Fibroblast of gingiva (primary cell): ENCODE measurements at places on chromosomes 13 and 19.
A peak's percentile ranks its signal among the peaks of the same experiment; 100 is the strongest.

DNA sequence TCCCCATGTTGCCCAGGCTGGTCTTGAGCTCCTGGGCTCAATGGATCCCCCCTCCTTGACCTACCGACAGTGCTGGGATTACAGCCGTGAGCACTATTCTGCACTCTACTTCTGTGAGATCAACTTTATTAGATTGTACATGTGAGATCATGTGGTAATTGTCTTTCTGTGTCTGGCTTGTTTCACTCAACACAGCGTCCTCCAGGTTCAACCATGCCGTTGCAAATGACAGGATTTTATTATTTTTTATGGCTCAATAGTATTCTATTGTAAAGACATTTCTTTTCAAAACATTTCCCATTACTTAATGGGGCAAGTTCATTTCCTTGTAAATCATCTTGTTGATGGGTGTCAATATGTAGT, 1.5 kb upstream of the OBI1 start:
- DNase-seq: no peak

DNA sequence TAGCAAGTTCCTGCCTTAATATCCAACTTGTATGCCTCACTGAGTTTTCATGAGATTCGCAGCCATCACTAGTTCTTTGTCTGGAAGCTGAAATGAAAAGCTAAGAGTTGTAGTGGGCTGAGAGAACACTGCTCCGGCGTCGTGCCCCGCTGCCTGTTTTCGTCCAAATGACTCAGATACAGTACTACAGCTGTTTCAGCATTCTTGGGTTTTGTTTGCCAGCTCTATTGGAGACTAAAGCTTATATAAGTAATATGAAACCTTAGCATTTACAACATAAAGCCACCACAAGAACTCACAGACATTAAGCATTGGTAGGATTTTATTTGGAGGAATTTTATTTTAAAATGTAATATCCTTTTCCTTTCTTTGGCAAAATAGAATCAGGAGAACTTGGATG, 299.7 kb downstream of the DLEU7 start:
- peak; percentile 82 for DNase-seq

DNA sequence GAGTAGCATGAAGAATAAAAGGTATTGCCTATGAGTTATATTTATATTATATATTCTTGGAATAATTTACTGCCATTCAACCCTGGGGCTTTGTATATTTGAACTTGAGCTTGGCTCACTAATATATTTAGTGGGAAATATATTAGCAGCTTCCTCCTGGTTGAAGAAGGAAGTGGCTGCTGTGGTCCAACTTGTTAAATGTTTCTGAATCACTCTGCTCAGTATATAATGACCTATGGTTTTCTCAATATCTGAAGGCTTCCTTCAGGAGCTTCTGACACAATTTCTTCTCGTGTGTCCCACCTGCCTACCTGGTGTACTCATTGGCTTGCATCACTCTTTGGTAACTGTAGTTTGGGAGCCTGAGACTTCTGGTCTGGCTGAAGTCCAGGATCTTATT, 646.4 kb downstream of the TBC1D4 start:
- no peak for DNase-seq

- DNase-seq: no peak
These were observed 16.1 kb downstream of the ERFL start for GRCh38 chr19:41911889-41912731.

- DNase-seq: peak; percentile 92
These were observed 46.0 kb downstream of the SAE1 start for GRCh38 chr19:47176627-47177090.

DNA sequence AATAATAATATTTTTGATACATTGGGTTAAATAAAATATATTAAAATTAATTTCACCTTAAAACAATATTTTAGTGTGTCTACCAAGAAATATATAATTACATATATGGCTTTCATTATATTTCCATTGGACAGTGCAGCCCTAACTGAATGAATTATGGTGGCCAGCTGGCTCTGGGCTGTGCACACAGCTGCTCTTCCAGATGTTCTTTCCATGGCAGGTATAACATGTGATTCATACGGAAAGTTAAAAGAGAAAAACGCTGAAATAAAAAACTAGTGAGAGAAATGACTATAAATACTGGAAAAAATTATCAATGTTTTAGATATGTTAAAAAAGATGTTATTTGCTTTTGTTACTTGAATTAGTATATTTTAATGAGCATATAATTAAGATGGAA, 216.3 kb downstream of the RGCC start:
- DNase-seq: no peak

- no peak for DNase-seq
These were observed 115.8 kb downstream of the NBEA start for GRCh38 chr13:35057858-35058257.

DNA sequence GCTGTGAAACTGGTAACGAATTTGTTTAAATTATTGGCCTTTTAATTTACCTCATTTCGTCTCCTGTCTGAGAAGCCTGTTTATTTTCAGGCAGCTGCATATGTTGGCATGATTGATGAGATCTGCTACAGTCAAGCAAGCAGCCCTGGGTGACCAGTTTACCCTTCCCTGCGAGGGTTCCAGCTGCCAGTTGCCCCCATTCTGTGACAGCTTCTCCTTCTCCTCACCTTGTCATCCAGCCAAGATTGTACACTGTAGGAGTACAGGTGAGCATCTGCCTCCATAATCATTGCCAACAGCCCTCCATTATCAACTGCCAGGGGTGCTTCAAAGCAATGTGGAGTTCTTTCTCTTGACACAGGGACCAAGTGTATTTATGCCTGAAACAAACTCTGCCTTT, 1979.9 kb upstream of the PRR20A start:
- no peak for DNase-seq

- no peak for DNase-seq
These were observed 15.6 kb upstream of the HMGB1 start for GRCh38 chr13:30481241-30481760.

- no peak for DNase-seq
These were observed 47.9 kb upstream of the SIAH3 start for GRCh38 chr13:45899406-45899805.

DNA sequence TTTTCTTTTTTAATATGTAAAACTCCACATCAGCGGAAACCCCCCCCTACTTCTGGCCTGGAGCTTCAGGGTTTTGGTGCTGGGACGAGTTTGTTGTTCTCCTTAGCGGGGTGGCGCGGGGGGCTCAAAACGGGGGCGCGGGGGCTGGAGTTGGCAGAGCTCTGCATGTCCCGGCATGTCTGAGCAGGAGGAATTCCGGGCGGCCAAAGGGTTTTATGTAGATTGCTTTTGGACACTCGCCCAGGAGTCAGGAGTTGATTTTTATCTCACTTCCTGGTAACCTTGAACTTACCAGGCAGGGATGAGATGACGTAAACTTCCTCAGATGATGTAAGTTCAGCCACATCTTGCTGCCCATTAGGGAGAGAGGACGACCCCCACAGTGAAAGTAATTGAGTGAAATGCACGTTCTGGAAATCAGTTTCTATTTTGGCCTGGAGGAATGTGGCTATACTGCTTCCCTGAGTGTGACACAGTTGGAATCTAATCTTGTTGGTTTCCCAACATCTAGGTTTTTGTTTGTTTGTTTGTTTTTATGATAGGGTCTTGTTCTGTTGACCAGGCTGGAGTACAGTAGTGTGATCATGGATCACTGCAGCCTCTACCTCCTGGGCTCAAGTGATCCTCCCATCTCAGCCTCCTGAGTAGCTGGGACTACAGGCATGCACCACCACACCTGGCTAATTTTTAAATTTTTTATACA, 21.0 kb upstream of the GDF15 start:
- peak; percentile 89 for DNase-seq

DNA sequence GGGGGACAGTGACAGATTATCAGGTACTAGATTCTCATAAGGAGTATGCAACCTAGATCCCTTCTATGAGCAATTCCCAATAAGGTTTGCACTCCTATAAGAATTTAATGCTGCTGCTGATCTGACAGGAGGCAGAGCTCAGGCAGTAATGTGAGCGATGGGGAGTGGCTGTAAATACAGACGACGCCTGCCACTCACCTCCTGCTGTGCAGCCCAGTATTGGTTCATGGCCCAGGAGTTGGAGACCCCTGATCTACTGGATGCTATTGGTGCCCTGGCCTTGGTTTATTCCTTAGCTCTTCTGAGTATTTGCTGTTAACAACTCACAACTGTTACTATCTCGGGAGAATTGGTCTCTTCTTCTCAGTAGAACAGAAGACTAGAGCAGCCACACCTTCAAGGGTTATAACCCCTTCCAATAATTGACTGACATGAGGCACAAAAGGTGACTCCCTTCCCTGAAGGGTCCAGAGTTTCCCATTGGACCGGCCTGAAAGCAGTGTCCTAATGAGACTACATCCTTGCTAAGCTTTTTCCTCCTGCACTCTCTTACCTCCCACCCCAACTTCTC, 35.0 kb upstream of the RBM26 start:
- DNase-seq: no peak

DNA sequence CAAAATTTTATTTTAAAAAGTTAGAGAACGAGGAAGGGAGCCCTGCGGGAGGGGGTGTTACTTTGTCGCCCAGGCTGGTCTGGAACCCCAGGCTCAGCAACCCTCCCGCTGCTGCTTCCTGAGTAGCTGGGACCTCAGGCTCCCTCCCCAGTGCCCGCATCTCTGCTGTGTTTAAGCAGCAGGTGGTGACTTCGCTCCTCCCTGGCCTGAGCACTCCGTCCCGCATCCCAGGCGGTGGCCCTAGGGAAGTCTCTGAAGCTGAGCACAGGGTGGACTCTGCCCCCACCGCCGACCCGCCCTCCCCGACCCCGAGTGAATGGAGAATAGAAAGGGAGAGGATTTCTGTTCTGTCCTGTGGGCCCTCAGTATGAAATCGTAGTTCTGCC, 30.5 kb downstream of the ZNF701 start:
- no peak for DNase-seq
